Activated CD4-positive, alpha-beta memory T cell treated with anti-CD3 and anti-CD28 coated beads for 36 hours (primary cell): ENCODE measurements at places on chromosomes 13 and 19. TPM values are rescaled to one million over a fixed set of nuclear protein-coding genes. Genes with fewer than 3 reads are reported as not detected.

The WDR62 gene
- total RNA-seq = 16.8 TPM

The MRPS12 gene
- 67.6 TPM for total RNA-seq

The KCNC3 gene
- 5.4 TPM for total RNA-seq

GRCh38 chr13:49569993-49570689 lies 15.2 kb downstream of the RCBTB1 start:
- H3K27ac ChIP-seq = peak overlapping the region; percentile 88
- no peaks in the 10 kb centered on the region for H3K27me3 ChIP-seq
- H3K4me1 ChIP-seq = peaks cover 33% of the 10 kb centered on the region
- peak; percentile 43 for DNase-seq
- peaks cover 13% of the 10 kb centered on the region for H3K36me3 ChIP-seq
- no peak overlapping the region for H3K4me3 ChIP-seq

GRCh38 chr19:15098460-15098859 lies 8.7 kb upstream of the SYDE1 start:
- H3K4me3 ChIP-seq = no peak overlapping the region
- peaks cover 1% of the 10 kb centered on the region for H3K36me3 ChIP-seq
- DNase-seq = no peak
- H3K27me3 ChIP-seq = no peaks in the 10 kb centered on the region
- no peaks in the 10 kb centered on the region for H3K4me1 ChIP-seq

GRCh38 chr19:41811036-41811435 lies 14.6 kb downstream of the CEACAM3 start:
- H3K27me3 ChIP-seq = peaks cover 4% of the 10 kb centered on the region
- no peaks in the 10 kb centered on the region for H3K4me1 ChIP-seq
- no peak overlapping the region for H3K27ac ChIP-seq
- H3K36me3 ChIP-seq = no peaks in the 10 kb centered on the region
- DNase-seq = no peak

DNA sequence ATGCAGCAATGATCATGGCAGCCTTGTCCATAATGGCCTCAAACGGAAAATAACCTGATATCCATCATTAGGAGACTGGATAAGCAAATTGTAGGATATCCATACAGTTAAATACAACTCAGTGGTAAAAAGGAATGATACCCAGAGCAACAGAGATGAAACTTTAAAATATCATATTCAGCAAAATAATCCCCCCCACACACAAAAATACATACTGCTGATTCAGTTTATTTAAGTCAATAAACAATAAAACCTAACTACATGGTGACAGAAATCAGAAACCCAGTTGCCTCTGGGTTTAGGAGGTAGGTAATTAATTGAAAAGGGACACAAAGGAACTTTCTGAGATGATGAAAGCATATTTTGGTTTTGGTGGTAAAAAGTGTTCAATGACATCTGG lies 27.9 kb upstream of the DLEU7 start:
- H3K4me3 ChIP-seq = no peak overlapping the region
- no peak for DNase-seq
- no peaks in the 10 kb centered on the region for H3K4me1 ChIP-seq
- no peaks in the 10 kb centered on the region for H3K36me3 ChIP-seq
- H3K27me3 ChIP-seq = peaks cover 4% of the 10 kb centered on the region
- H3K27ac ChIP-seq = no peak overlapping the region

DNA sequence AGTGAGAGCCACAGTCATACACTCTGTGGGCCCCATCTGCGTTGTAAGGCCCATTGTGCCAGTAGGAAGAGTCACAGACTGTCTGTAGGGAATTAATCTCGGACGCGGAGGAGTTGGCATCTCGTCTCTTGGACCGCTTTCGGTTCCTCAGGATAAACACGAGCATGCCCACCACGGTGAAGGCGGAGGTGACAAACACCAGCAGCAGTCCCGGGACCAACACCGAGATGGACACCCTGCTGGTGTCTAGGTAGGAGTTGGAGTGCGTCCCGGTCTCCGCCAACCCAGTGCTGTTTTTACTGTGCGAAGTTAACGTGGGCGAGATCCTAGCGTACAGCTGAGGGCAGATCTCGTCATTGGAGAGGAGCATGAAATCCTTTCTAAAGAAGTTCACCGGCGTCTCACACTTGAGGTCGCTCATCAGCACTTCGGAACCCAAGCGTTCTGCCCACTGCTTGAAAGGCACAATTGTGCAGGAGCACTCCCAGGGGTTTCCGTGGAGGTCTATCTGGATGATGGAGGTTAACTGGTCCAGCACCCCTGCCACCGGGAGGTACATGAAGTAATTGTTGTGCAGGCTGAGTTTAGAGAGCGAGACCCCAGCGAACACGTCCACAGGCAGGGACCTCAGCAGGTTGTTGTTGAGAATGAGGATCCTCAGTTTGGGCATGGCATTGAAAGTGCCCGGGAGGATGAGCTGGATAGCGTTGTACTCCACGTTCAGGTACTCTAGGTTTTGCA lies 2.7 kb downstream of the SLITRK1 start:
- peaks cover 18% of the 10 kb centered on the region for H3K4me1 ChIP-seq
- H3K4me3 ChIP-seq = no peak overlapping the region
- peak; percentile 20 for DNase-seq
- H3K27ac ChIP-seq = no peak overlapping the region
- H3K27me3 ChIP-seq = peaks cover 54% of the 10 kb centered on the region

GRCh38 chr13:71866335-71867130 lies 471 bp downstream of the DACH1 start:
- peak; percentile 20 for DNase-seq
- no peak overlapping the region for H3K27ac ChIP-seq
- peaks cover 17% of the 10 kb centered on the region for H3K4me1 ChIP-seq
- peak overlapping the region; percentile 43 for H3K4me3 ChIP-seq
- peaks cover 5% of the 10 kb centered on the region for H3K36me3 ChIP-seq
- H3K27me3 ChIP-seq = peaks cover 34% of the 10 kb centered on the region

DNA sequence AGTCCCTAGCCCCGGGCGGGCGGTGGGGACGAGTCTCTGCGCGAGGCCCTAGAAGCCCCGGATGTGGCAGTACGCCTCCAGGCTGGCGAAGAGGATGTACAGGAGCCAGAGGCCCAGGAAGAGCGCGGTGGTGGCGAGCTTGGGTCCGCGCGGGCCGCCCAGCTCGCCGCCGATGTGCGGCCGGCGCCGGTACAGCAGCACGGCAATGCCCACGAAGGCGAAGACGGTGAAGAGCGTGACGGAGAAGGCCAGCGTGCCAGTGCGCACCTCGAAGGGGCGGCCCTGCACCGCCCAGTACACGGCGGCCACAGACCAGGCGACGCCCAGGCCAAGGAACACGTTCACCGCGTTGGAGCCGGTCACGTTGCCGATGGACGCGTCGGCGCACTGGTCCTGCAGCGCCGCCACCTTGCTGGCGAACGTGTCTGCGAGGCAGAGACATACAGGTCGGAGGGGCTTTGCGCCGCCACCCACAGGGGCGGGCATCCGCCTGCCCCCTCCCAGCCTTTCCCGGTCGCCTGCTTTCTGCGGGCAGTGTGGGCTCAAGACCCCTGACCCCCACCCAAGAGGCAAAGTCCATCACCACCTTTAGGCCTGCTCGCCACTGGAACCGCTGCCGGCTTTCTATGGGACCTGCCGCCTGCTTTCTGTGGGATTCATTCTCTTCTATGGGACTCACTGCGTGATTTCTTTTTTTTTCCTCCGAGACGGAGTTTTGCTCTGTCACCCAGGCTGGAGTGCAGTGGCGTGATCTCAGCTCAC lies 10.9 kb upstream of the MEIS3 start:
- peaks cover 11% of the 10 kb centered on the region for H3K4me1 ChIP-seq
- DNase-seq = peak; percentile 59
- no peak overlapping the region for H3K27ac ChIP-seq
- no peaks in the 10 kb centered on the region for H3K36me3 ChIP-seq
- peak overlapping the region; percentile 23 for H3K4me3 ChIP-seq

DNA sequence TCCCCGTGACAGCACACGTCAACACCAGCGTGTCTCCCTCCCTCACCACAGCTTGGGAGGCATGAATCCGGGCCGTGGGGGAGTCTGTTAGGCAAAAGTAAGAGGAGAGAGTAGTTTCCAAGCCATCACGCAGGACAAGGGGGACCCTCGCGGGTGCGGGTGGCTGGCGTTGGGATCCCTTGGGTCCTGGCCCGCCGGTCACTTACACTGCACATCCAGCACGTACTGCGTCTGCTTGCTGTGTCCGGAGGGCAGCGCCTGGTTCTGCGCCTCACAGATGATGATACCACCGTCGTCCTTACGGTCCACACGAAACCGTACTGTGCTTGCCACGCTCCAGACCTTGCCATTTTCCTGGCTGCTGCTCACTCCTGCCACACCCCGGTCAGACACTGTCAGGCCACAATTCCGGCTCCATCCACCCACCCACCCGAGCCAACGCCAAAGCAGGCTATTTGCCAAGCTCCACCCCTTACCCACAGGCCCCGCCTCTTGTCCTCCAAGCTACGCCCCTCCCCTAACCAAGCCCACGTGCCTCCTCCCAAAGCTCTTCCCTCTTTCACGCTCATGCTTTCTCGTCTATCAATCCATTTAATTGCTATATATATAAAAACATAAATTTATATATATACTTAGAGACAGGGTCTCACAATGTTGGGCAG lies 6.6 kb upstream of the ZNF428 start:
- no peaks in the 10 kb centered on the region for H3K36me3 ChIP-seq
- peaks cover 10% of the 10 kb centered on the region for H3K4me1 ChIP-seq
- DNase-seq = peak; percentile 59
- no peak overlapping the region for H3K4me3 ChIP-seq

DNA sequence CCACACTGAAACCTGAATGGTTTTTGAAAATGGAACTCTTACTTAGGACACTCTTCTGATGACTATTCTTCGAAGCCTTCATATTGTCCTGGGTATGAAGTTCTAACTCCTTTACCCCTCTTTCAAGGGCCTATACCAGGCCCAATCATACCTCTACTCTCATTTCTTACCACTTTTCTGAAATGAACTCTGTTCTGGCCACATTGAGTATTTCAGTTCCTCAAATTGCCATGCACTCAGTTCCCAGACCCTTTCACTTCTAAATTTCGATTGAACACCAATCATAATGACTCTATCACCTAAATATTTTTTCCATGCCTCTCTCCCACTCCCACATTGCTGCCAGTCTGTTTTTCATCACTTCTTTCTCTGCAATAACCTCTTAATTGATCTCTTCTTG lies 53.7 kb downstream of the LACC1 start:
- no peak overlapping the region for H3K27ac ChIP-seq
- no peak overlapping the region for H3K4me3 ChIP-seq
- peaks cover 7% of the 10 kb centered on the region for H3K27me3 ChIP-seq

GRCh38 chr13:26629260-26629825 lies 71.9 kb downstream of the WASF3 start:
- no peak for DNase-seq
- no peaks in the 10 kb centered on the region for H3K4me1 ChIP-seq
- no peak overlapping the region for H3K27ac ChIP-seq

DNA sequence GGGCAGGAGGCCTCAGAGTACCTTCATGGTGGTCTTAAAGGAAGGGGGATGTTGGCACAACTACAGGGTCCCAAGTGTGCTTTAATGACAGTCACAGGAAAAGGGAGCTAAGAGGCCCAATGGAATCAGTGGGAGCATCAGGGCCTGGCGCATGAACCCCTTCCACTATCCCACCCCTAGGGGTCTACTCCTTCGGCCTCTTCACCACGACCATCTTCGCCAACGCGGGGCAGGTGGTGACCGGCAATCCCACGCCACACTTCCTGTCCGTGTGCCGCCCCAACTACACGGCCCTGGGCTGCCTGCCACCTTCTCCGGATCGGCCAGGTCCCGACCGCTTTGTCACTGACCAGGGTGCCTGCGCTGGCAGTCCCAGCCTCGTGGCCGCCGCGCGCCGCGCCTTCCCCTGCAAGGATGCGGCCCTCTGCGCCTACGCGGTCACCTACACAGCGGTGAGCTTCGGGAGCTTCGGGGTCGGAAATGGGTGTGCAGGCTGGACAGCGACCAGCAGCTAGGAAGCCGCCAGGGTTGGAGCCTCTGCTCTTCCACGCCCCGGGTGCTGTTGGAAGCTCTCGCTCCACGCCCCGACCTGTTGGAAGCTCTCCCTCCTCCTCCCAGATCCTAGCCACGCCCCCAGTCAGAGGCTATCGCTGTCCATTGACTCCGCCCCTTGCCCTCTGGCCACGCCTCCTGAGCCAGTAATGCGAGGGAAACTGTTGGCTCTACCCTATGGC lies 6.0 kb downstream of the PLPPR2 start:
- no peak overlapping the region for H3K27ac ChIP-seq
- no peaks in the 10 kb centered on the region for H3K27me3 ChIP-seq
- H3K4me3 ChIP-seq = no peak overlapping the region
- DNase-seq = no peak

DNA sequence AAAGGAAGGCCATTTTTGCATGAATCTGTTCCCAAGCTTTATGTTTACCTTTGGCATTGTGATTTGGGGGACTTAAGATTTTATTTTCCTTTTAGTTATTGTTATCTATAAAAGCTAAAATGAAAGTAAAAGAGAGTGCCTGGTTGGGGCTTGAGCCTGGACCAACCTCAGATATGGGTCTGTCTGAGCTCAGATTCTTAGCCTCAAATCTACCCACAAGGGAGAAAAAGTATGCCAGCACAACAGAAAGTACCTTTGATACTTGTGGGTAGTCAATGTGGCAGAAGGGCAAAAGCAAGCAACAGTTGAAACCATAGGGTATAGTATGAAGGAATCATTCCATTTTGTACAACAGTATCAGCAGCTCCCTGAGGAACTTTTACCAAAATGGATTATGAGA lies 26.6 kb upstream of the KBTBD6 start:
- no peak overlapping the region for H3K4me3 ChIP-seq
- no peaks in the 10 kb centered on the region for H3K36me3 ChIP-seq
- H3K27ac ChIP-seq = no peak overlapping the region
- no peak for DNase-seq
- no peaks in the 10 kb centered on the region for H3K27me3 ChIP-seq
- H3K4me1 ChIP-seq = no peaks in the 10 kb centered on the region

GRCh38 chr19:10478476-10478875 lies 24.7 kb downstream of the KEAP1 start:
- no peak for DNase-seq
- H3K4me3 ChIP-seq = no peak overlapping the region
- no peak overlapping the region for H3K27ac ChIP-seq

DNA sequence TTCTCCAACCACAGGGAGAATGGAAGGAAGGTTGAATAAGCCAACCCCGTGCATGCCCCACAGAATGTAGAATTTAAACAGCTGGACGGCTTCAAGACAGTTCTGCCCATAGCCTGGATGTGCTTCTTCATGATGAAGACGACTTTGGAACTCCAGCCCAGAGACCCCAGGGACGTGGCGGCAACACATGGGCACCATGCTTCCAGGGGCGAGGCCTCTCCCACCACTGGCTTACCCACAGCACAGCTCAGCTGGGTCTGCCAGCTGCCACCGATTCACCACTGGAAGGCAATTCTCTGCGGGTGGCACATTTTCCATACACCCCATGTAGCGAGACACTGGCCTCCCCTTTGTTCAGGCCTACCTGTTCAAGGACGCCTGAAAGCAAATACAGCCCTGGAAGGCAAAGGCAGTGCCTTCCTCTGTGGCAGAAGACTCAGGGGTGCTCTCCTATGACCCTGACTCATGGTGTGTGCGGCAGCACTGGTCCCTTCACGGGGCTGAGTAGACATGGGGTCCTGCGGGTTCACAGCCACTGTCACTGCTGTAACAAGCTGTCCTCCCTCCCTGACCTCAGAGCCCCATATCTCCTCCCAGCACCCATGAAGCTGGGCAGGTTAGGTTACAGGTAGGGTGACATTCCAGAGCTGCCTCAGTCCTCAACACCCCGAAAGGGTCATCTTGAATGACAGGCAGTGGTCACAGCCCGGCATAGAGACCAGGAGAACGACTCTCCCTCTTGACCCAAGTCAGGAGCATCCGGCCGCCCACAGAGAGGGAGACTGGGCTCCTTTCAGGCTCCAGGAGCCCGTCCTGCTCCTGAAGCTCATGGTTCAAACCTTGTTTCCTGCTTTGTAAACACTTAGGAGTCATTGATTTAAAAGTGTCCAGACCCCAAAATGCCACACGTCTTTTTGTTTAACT lies 72.7 kb downstream of the SPACA7 start:
- no peak overlapping the region for H3K27ac ChIP-seq
- DNase-seq = no peak
- no peaks in the 10 kb centered on the region for H3K4me1 ChIP-seq
- H3K27me3 ChIP-seq = peaks cover 6% of the 10 kb centered on the region
